Esophagus squamous epithelium (tissue), 5 donors: ENCODE measurements at places on chromosomes 1 and 21.
A peak's percentile ranks its signal among the peaks of the same experiment; 100 is the strongest.

- H3K27me3 ChIP-seq = no peaks in the 10 kb centered on the region
- H3K4me3 ChIP-seq = no peak overlapping the region
Observed at GRCh38 chr1:186574926-186575325, 105.3 kb downstream of the PTGS2 start.

DNA sequence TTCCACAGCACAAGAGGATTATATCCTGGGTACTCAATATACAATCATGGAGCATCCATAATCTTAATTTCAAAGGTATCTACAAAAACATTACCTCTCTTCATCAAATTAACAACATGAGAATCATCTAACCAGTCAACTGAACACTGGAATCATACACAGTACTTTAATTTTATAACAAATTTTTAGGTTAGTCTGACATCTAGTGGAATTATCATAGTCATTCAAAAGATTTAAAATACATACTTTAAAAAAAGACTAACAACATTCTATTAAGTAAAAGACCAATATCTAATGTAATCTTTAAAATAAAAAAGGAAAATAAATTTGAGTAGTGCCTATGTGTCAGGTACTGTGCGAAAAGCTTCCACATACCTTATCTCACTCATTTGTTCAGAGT, 16.8 kb upstream of the SH3GLB1 start:
- H3K36me3 ChIP-seq = no peaks in the 10 kb centered on the region
- no peaks in the 10 kb centered on the region for H3K27me3 ChIP-seq
- no peak overlapping the region for H3K4me3 ChIP-seq
- H3K4me1 ChIP-seq = no peaks in the 10 kb centered on the region
- no peak overlapping the region for H3K27ac ChIP-seq
- no peak for DNase-seq

DNA sequence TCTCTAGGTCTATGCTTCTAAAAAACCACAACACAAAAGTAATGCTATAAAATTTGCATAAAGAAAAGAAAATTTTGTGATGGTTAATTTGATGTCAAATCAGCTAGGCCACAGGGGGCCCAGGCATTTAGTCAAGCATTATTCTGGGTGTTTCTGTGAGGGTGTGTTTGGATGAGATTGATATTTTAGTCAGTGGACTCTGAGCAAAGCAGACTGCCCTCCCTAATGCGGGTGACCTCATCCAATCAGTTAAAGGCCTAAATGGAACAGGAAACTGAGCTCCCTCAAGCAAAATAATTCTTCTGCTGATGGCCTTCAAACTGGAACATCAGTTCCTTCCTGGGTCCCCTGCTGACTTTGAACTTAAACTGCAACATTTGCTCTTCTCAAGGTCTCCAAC, 358.0 kb downstream of the DSCAM start:
- H3K27ac ChIP-seq = no peak overlapping the region
- H3K4me3 ChIP-seq = no peak overlapping the region
- DNase-seq = no peak
- H3K36me3 ChIP-seq = no peaks in the 10 kb centered on the region

- H3K36me3 ChIP-seq = no peaks in the 10 kb centered on the region
- H3K27me3 ChIP-seq = peaks cover 16% of the 10 kb centered on the region
- H3K4me1 ChIP-seq = peaks cover 25% of the 10 kb centered on the region
- H3K4me3 ChIP-seq = no peak overlapping the region
- peak overlapping the region; percentile 67 for H3K27ac ChIP-seq
- peak; percentile 7 for DNase-seq
Observed at GRCh38 chr1:15578921-15579682, 5.7 kb downstream of the AGMAT start.

DNA sequence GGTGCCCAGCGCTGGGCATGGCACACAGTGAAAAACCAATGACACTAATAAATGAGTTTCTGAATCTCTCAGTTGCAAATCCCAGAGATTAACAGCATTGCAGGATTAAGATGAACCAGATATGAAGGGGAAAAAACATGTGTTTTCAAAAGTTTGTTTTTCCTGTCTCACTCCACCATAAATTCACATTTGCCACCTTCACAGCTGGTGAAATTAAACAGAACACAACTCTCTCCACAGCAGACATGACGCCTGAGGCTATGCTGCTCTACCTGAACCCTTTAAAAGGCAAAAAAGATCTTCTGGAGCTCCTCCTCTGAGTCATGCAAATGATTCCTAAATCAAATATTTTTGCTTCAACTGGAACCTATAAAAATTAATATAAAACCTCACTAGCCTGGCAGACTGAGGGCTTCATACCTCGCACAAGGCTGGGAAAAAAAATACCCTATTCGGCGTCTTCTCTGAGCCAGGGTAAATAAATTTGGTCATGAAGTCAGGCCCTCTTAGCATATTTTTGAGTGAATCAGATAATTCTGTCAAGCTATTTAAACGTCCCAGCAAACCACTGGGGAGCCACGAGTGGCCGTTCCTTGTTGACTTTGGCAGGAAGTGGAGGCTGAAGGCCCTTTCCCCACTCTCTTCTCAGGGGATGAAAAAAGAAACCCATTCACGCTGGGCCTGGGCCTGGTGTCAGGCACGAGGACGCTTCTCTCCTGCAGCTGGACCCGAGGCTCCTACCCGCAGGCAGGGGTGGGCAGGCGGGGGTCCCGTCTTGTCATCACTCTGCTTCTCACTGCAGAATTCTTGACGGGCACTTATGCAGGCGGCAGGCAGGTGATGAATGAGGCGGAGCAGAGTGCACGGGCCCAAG, 53.0 kb downstream of the DMRTB1 start:
- H3K4me3 ChIP-seq = no peak overlapping the region
- no peaks in the 10 kb centered on the region for H3K27me3 ChIP-seq
- no peak for DNase-seq
- peaks cover 38% of the 10 kb centered on the region for H3K4me1 ChIP-seq
- H3K36me3 ChIP-seq = no peaks in the 10 kb centered on the region

DNA sequence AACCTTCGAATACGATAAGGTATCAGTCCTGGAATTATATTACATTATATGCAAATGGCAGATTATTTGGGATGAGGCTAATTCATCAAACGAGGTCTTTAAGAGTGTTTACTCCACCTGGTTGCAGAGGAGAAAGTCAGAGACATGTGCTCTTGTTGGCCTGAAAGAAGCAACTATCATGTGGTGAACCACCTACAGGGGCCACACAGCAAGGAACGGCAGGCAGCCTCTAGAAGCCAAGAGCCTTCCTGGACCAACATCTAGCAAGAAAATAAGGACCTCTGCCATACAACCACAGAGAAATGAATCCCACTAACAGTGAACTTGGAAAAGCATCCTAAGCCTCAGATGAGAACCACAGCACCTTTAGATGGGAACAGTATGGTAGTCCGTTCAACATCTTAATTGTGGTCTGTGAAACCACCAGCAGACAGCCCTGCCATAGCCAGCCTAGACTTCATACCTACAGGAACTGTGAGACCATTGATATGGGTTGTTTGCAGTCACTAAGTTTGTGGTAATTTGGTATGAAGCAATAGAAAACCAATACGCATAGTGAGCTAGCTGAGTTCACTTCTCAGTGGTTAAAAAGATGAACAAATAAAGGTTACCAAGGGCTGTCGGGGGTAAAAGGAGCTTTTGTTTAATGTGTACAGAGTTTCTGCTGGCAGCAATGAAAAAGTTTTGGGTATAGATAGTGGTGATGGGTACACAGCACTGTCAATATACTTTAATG, 345.7 kb upstream of the RUNX1 start:
- H3K4me1 ChIP-seq = no peaks in the 10 kb centered on the region
- DNase-seq = no peak
- H3K27ac ChIP-seq = no peak overlapping the region

- H3K36me3 ChIP-seq = no peaks in the 10 kb centered on the region
- H3K27ac ChIP-seq = no peak overlapping the region
- no peaks in the 10 kb centered on the region for H3K27me3 ChIP-seq
- H3K4me1 ChIP-seq = peaks cover 68% of the 10 kb centered on the region
- no peak overlapping the region for H3K4me3 ChIP-seq
- DNase-seq = no peak
Observed at GRCh38 chr1:50704126-50704525, 255.9 kb downstream of the FAF1 start.

GRCh38 chr1:225827076-225827475, 17.2 kb downstream of the EPHX1 start:
- no peak for DNase-seq
- no peak overlapping the region for H3K4me3 ChIP-seq
- peak overlapping the region; percentile 43 for H3K27ac ChIP-seq
- H3K36me3 ChIP-seq = peaks cover 14% of the 10 kb centered on the region
- H3K4me1 ChIP-seq = peaks cover 16% of the 10 kb centered on the region
